ENCODE measurements at places on chromosomes 13 and 19. TPM values are rescaled to one million over a fixed set of nuclear protein-coding genes. Genes with fewer than 3 reads are reported as not detected.

C19orf33 gene
- total RNA-seq, result 2.2 TPM

KCTD15 gene
- total RNA-seq, result 18.4 TPM

GRCh38 chr19:39106194-39106593 is 19.4 kb upstream of the PAK4 start:
- DNase-seq, result no peak

DNA sequence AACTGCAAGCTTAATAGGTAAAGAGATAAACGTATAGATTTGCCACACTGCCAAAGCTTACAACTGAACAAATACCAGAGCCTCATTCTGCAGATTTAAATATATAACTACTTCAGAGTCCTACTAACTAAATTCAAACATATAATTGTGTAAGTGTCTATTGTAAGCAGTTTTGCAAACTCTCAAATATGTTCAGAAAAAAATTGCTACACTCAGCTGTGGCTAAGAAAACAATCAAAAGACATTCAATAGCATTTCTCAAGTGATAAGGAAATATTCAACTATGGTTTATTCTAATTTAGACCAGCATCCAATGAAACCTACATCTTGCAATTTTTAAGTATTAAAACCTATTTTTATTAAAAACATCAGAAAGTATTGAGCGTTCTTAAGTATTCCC is 202.4 kb downstream of the KCTD12 start:
- no peak for DNase-seq

DNA sequence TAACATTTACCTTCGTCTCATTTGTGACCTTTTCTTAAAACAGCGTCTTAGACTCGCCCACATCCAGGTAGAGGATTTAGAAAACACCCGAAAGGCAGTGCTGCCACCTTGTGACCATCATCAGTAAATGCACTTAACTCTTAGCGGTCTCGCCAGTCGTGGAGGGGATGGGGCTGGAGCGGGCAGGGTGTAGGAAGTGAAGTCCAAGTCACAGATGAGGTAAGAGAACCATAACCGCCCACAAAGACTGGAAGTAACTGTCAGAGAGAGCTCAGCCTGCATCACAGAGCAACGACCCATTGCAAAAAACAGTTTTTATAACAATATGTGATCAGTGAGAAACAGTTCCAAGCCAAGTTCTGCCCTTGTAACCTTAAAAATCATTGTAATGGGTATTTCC is 10.7 kb upstream of the CEACAM3 start:
- peak; percentile 87 for DNase-seq

- no peak for DNase-seq
Observed at GRCh38 chr13:100130930-100131511, 42.1 kb downstream of the PCCA start.

- DNase-seq, result no peak
Observed at GRCh38 chr13:91747186-91747585, 348.8 kb downstream of the GPC5 start.

DNA sequence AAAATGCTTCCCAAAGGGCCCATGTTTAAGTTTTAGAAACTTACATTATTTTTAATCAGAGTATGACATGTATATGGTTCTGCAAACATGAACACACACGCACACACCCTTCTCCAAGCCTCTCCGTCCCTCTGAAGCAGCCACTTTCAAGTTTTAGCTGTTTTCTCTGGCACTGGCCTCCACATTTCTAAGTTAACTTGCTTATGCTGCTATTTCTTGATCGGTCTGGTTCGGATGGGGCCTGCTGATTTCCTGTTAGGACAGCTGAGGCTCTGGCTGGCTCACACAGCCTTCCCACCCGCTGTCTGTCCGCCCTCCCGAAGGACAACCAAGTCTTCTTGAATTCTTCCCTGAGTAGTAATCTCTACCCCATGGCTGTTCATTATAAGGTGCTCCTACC is 4.4 kb downstream of the SPC24 start:
- DNase-seq, result no peak

OR7A5 gene
- not detected for total RNA-seq

BCAM gene
- 42.3 TPM for total RNA-seq

DNA sequence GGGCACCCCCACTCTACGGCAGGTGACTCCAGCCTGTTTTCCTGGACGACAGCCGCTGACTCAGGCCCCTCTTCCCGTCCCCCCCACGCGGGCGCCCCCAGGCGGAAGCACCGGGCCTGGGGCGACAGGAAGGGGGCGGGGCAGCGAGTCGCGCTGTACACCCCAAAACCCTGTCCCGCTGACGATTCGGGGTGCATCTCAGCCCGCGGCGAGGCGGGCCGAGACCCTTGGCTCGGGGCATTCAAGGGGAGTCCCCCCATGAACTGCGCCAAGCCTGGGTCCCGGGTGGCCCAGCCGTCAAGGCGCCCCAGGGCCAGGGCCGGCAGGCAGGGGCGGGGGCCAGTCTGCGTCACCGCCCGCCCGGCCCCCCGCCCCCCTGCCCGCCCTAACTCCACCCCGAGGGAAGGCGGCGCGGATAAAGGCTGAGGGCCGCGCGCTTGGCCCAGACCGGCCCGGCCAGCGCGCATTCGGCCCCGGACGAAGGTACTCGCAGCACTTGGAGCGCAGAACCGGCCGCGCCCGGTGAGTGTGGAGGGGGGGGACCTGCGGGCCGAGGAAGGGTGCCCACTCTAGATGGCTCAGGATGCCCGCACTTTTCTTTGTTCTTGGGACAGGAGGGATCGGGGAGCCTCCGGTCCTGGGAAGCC is at the start of gene MIDN:
TSS of gene MIDN (plus strand) at position 445 of the 647 bp plus-strand sequence. CDS start 1,714 bp downstream, outside the sequence.
- peak; percentile 97 for DNase-seq

DNA sequence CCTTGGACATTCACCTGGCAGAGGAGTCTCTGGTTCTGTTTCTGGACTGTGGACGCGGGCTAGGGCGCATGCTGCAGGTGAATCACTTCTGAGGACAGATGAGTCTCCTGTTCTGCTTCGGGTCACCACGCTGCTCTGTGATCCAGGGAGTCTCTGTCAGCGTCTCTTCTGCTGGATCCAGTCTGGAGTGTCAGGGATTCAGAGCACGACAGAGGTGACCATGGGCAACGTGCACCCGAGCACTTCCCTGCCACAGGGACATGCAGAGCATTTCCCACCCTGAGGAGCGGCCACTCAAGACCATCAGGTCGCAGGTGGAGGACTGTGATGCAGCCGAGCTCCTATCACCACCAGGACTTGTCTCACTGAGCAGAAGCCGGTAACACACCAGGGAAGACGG is 24.4 kb upstream of the LILRA2 start:
- peak; percentile 41 for DNase-seq

DNA sequence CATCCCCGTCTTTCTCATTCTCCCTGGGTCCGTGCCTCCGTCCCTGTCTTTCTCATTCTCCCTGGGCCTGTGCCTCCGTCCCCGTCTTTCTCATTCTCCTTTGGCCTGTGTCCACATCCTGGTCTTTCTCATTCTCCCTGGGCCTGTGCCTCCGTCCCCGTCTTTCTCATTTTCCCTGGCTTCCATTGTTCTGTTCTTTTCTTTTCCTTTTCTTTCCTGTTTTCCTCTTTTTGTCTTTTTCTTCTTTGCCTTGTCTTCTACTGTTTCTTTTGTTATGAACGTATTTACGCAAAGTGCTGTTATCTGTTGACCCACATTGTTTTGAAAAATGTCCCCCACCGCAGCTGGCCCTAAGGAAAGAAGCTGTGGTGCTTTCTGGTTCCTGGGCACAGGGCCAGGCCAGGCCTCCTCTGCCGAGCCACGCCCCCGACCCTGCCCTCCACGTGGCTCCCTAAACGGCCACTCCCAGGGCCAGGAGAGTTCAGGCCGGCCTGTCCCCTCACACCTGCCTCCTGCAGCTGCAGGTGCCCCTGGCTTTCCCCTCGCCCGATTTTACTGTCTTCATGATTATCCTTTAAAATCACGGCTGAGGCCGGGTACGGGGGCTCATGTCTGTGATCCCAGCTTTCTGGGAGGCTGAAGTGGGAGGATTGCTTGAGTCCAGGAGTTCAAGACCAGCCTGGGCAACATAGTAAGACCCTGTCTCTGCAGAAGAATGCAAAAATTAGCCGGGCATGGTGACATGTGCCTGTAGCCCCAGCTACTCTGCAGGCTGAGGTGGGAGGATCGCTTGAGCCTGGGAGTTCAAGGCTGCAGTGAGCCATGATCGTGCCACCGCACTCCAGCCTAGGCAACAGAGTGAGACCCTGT is 14.0 kb upstream of the TMPRSS9 start:
- DNase-seq, result no peak

DNA sequence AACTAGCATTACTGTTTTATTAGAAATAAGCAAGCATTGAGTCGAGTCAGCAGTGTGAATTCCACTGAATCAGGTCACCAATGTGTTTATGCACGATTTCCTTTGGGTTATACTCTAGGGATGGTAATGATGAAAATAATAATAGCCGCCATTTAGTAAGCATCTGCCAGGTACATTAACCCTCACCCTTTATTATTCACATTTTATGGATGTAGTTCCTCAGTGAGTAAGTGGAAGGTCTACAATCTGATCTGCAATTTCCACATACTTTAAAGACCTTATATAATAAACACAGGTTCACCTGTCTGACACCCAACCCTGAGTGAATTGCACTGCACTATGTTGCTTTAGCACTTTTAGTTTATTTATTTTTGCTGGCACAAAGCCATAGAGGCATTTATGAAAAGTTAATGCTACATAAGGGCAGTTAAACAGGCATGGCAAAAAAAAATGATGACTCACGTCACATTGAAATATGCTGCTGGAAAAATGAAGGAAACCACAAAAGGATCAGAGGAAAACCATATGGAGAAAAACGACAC is 122.4 kb downstream of the TRPC4 start:
- no peak for DNase-seq

GRCh38 chr19:6232601-6233055 is 47.1 kb downstream of the MLLT1 start:
- DNase-seq, result no peak

GRCh38 chr19:54208784-54209057 is 8.1 kb downstream of the RPS9 start:
- no peak for DNase-seq

DNA sequence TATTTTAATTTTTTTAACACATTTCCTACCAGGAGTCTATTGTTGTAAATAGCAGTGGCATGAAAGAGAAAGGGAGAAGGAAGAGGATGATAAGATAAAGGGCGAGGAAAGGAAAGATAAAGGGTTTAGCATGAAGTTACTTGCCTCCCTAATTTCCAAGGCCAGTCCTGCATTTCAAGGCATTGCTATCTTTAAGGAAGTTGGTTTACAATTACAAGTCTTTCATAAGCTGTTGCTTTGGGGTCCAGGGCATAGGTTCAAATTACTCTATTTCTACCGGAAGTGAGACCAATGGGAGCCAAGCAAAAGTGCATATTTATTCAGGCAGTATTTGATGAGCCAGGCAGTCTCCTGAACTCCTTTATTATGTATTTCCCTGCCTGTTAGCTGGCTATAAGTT is 27.7 kb upstream of the UBL3 start:
- no peak for DNase-seq

DNA sequence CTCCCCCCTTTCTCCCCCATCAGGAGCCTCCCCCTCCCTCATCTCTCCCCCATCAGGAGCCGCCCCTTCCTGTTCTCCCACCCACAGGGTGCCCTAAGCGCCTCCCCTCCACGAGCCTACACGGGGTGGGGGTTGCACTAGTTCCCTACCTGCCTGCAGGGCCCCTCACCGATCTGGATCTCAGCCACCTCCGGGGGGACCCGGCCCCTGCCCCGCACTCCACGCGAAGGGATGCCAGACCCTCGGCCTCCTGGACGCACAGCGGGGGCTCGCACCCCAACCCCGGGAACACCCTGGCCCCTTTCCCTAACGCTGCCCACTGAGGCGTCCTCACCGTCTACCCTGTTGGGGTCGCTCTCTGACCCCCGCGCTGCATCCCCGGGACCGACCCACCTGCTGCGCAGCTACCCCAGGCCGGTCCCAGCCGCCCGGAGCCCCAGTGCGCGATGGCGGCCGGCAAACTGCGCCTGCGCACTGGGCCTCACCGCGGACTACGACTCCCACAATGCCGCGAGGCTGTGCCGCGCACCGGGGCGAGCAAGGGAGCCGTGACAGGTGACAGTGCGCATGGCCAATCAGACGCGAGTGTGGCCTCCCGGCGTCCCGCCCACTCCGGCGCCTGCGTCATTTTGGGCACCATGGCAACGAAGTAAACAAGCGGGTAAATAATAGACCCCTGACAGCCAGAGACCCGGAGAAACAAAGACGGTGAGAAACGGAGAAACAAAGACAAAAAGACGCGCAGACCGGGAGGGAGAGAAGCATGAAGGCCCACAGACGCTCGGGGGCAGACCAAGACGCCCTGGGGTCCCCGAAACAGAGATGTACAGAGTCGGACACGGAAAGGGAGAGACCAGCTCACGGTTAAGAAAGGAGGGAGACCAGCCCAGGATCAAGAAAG is at the start of gene ZSCAN18:
TSS of gene ZSCAN18 (minus strand) at position 451 of the 901 bp plus-strand sequence. CDS start 7,964 bp downstream, outside the sequence.
- peak; percentile 100 for DNase-seq

- DNase-seq, result no peak
Observed at GRCh38 chr13:48593536-48593935, 60.2 kb upstream of the CYSLTR2 start.

GRCh38 chr19:54153731-54154326 is 5.7 kb downstream of the LENG1 start:
- no peak for DNase-seq

DNA sequence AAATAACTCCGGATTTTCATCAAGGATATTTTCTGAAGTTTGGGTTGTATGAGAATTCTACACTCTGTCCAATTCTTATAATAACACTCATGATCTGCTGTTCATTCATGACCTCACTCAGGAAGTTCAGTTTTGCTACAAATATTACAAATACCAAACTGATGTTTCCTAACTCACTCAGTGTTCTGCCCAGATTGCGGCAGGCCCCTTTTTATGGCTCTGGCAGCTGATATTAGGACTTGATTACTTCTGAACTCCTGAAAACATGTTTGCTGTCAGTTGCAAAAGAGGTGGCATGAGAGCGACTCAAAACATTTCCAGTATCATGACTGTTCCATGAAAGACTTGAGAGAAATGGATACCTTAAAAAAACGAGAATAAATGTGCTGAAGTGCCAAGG is 188.0 kb downstream of the RGCC start:
- no peak for DNase-seq

DNA sequence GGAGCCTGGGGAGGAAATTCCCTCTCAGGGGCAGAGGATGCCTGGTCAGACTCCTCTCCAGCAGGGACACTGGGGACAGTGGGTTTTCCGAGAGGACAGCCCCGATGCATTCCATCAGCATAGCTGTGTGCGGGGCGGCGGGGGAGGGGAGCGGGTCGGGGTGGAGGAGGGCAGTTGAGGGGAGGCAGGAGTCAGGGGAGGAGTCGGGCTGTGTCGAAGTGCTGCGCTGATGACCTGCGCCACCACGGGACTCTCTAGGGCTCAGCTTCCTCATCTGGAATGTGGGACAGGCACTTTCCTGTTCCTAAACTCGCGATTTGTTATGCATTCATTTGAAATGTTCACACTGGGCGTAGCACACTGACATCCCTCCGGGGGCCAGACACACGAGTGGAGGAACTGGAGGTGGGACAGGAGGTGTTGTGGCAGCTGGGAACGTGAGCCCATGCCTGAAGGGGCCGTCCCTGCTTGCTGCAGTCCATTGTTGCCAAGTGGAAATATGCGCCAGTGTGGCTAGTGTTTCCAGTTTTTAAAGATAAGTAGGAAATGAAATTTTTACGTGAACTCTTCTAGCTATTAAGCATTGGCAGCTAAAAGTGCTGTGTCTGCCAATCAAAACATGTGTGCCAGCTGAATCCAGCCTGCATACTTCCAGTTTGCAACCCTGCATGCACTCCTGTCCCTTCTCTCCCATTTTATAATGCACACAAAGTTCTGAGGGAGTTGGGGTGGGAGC is 43.3 kb downstream of the FLT1 start:
- DNase-seq, result no peak

GRCh38 chr19:48918801-48919247 is 14.7 kb upstream of the DHDH start:
- DNase-seq, result no peak

GRCh38 chr19:38199340-38199739 is 24.7 kb downstream of the DPF1 start:
- DNase-seq, result no peak

GRCh38 chr19:34639491-34640085 is 37.4 kb downstream of the SCGB2B2 start:
- no peak for DNase-seq

SHFL gene
- total RNA-seq, result 29.3 TPM
